ENCODE measurements at places on chromosomes 11 and 22. TPM values are rescaled to one million over a fixed set of nuclear protein-coding genes. Genes with fewer than 3 reads are reported as not detected.
A peak's percentile ranks its signal among the peaks of the same experiment; 100 is the strongest.

GRCh38 chr22:35678836-35679235, 30.6 kb downstream of the APOL6 start:
- no peak for DNase-seq

- DNase-seq = no peak
Measured at GRCh38 chr11:102864724-102865123, 10.1 kb downstream of the MMP12 start.

The TUBA8 gene
- 2.0 TPM for total RNA-seq

- no peak for DNase-seq
Measured at GRCh38 chr22:20550057-20550817, 42.8 kb downstream of the MED15 start.

The OPCML gene
- total RNA-seq = not detected

DNA sequence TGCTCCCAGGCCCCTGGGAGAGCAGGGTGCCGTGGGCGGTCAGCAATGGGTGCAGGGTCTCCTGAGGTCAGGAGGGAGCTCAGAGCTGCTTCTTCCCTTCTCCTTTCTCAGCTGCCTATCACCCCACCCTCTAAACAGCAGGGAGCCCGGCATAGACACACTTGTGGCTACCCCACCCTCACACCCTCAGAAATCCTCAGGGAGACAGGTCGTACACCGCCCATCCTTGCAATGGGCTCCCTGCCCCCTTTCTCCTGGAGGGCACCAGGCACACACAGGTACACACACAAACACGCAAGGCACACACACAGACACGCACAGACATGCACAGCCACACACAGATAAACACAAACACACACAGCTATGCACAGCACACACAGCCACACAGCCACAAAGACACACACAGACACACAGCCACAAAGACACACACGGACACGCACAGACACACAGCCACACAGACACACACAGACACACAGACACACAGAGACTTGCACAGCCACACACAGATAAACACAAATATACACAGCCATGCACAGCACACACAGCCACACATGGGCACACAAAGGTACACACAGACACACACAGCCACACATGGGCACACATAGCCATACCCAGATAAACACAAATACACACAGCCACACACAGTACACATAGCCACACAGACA, 44.9 kb upstream of the TH start:
- no peak for DNase-seq

- DNase-seq = no peak
Measured at GRCh38 chr11:61334434-61335354, 1.7 kb downstream of the TKFC start.

DNA sequence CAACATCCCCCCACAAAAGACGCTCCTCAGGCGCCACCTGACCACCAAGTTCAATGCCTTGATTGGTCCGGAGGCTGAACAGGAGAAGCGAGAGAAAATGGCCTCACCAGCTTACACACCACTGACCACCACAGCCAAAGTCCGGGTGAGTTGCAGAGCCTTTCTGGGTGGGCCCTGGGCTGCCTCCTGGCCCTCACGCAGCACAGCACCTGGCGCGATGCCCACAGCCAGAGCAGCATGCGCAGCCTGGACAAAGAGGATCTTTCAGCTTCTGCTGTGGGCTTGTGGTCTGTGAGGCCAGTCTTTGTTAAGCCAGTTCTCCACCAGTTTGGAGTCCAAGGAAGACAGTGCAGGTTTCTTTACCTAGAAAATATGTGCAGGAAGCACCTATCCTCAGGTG, 21.6 kb downstream of the CYB5R2 start:
- no peak for DNase-seq

The ANO3 gene
- total RNA-seq = not detected

GRCh38 chr11:18081551-18081950, 24.3 kb downstream of the SAAL1 start:
- no peak for DNase-seq

The NEAT1 gene
- 782 TPM for total RNA-seq

DNA sequence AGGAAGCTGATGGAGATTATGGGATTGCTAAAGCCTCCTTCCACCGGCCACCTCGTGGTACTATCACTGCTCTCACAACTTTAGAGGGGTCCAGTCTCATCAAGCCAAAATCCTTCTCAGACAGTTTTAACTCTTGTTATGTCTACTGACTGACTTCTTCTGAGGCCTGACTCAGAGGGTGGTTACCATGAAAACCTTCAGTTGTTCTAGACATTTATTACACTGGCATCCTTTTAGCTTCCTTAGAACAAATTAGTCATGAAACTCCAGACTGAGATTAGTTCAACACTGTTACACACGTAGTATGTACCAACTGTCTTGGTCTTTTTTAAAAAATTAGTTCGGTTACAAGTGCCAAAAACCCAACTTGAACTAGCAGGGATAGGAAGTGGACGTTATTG, 7.5 kb downstream of the DIXDC1 start:
- no peak for DNase-seq

GRCh38 chr22:36395055-36395849, 7.5 kb upstream of the MYH9 start:
- peak; percentile 64 for DNase-seq

The CLDN5 gene
- 54.9 TPM for total RNA-seq

The OR10D3 gene
- total RNA-seq = not detected

- peak; percentile 74 for DNase-seq
Measured at GRCh38 chr22:50526834-50527801, 1.7 kb upstream of the SCO2 start.

DNA sequence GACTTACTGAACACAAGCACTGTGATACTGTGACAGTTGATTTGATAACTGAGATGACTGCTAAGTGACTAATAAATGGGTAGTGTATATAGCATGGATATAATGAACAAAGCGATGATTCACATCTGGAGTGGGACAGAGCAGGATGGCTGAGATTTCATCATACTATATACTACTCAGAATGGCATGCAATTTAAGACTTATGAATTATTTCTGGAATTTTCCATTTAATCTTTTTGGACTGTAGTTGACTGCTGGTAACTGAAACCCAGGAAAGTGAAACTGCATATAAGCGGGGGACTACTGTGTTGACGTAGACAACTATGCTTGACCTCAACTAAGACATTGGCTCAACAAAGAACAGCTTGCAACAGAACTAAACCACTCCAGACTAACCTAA, 20.0 kb upstream of the NUCB2 start:
- DNase-seq = no peak

DNA sequence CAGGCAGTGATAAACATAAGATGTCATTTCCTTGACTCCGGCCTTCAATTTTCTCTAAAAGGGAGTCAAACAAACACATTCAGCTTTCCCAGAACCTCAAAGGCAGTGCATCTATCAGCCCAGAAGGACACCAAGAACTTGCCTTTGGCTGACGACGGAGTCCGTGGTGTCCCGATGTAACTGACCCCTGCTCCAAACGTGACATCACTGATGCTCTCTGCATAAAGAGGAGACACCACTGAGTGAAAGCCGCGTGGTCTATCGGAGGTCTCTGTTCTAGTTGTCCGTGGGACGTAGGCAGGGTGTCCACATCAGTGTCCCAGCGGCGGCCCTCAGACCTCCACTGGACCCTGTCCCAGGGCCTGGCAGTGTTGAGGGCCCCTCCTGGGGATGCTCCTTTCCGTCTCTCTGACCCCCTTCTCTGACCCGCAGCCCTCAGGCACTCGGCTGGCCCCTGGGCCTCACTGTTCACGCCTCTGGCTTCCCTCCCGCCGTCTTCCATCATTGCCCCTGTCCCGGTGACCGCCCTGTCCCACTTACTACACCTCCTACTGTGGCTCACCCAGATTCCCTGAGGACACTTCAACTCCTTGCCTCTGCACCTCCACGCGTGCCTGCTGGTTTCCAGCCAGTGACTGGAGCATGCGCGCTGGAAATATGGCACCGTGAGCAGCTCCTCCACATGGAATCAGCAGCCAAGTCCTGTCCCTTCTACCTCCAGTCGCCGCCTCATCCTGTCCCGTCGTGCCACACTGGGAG, 70.4 kb downstream of the NCAPD3 start:
- no peak for DNase-seq

GRCh38 chr11:77438487-77438886, 35.4 kb downstream of the PAK1 start:
- DNase-seq = no peak

GRCh38 chr11:86790195-86790725, 10.1 kb upstream of the PRSS23 start:
- no peak for DNase-seq

DNA sequence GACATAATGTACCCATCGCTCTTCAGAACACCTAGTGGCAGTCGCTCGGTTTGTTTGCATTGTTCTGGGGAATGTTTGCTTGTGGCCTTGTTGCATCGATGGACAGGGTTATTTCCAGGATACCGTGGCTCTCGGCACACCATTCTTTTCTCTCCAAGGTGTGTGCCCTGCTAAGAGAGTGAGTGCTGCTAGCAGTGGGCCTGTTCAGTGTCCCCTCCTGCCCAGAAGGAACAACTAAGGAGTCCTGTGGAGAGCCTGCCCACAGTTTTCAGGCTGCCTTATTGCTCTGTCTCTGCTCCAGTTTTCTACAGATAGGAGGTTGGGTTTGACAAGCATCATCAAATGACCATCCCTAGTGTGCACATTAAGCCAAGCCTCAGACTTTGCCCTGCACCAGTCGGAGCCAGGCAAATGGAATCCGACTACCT, 1.4 kb downstream of the CRY2 start:
- DNase-seq = no peak

DNA sequence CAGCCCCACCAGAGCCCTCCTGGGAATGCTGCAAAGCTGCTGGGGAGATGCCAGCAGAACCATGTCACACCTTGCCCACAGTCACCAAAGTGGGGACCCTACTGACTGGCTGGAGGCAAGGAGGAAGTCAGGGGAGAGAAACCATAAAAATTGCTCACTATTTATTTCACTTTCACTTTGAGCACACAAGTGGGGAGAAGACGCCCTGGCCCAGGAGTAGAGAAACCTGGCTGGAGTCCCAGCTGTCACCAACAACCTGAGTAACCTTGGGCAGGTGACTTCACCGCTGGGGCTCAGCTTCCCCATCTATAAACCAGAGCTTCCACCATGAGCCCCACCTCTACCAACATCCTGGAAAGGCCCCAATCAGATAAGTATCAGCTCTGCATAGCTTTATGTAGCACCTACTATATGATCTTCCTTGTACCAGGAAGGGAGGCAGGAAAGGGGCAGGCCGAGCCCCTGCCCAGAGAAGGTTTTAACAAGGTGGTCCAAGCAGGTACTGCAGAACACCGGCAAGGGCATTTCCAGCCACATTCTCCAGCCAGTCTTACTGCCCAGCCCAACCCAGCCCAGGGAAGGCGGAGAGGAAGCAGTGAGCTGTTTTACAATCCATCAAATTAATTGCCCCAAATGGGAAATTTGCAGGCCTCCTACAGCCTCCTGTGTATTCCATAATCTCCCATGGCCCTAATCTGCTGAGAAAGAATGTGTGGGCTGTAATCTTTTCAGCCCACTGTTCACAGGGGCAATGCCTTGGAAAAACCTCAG, 27.6 kb downstream of the PLEKHA7 start:
- DNase-seq = peak; percentile 92

The RASD2 gene
- 19.7 TPM for total RNA-seq

DNA sequence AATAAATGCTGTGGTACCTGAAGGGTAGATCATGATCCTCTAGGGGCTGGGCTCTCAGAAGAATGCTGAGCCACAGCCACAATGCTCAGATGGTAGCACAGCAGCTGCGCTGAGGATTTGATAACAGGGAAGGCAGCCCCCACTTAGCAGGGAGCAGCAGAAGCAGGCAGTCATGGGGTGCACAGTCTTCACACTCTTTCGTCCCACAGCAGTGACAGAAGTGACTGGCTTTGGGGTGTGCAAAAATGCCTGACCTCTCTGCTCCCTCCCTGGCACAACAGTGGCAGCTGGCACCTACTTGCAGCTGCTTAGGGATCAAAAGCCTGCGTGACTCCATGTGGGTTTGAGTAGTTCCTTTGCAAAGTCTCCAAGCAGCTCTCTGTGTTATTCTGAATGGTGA, 1349.8 kb upstream of the RAG2 start:
- DNase-seq = no peak

DNA sequence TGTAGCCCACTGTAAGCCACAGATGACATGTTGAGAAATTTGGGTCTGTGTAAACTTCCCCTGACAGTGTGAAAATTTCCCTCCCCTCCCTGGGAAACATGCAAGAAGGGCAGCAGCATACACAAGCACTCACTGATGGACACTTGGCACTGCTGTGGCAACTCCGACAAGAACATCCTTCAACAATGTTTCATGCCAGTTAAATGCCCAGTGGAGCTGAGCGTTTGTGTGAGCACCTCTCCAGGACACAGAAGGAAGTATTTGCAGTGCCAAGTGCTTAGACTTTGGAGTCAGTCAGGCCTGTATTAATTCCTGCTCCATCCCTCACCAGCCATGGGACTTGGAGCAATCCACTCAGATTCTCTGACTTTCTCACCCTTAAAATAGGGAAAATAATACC, 17.7 kb downstream of the C11orf87 start:
- no peak for DNase-seq

DNA sequence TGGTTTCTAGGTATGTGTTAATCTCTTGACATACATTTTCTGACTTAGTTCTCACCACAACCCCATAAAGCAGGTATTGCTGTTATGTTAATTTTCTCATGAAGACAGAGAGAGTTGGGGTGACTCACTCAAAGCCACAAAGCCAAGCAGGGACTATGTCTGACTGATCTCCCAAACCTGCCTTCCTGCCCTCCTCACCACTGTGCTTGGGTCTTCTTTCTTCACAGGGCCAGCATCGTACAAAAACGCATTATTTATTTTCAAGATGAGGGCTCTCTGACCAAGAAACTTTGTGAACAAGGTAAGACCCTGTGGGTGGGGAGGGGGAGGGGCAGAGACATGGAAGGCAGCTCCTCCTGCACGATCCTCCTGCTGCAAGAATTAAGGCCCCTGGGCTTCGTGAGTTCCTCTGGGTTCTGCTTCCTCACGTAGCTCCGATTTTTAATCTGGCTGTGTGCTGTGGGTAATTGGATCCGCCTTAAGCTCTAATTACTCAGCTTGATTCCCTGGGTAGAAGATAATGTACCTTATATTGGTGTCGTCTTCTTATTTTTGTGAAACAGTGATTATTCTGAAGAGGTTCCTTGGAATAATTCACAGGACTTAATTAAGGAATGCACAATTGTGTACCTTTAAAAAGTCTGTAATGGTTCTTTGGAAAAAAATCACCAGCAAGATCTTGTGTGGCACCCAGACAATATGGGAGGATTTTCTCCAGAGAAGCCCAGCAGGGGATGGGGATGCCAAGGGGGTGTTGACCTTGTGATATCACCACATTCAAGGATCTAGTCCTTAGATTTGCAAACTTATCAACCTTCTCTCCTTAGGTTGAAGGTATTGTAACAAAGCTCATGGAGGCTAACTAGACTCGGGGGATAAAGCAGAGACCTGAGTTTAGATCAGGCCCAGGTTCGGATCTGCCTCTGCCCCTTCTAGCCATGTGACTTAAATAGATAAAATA, 112.9 kb downstream of the SPON1 start:
- no peak for DNase-seq

The RNF141 gene
- total RNA-seq = 13.1 TPM

The BTBD18 gene
- not detected for total RNA-seq

GRCh38 chr11:1008001-1008802, 28.3 kb downstream of the MUC6 start:
- no peak for DNase-seq

The ZP1 gene
- total RNA-seq = not detected

All from transverse colon (tissue), 4 donors.